ENCODE measurements at places on chromosomes 4 and X.

GRCh38 chrX:50470103-50471031, at the start of gene DGKK:
TSS of gene DGKK (minus strand) at chrX:50470825. CDS start at chrX:50470678, 147 bp downstream.
- no peak for DNase-seq

- no peak for DNase-seq
Measured at GRCh38 chr4:115515772-115516171, 402.4 kb upstream of the NDST4 start.

DNA sequence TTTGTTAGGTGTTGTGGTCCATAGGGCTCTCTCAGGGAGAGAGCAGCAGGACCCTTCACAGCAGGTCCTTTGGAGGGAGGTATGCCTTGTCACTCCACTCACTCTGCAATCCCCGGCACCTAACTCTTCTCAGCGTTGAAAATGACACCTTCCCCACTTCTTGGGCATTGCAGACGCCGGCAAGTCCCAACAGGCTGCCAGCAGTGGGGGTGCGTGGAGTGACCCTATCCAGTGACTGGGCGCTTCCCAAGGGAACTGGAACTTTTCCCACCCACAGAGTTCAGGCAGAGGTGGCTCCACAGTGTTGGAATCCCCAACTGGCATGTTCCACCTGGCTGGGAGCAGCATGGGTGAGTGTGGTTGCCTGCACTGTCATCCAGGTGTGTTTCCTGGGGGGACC, 705.1 kb upstream of the FRG1 start:
- no peak for DNase-seq

GRCh38 chr4:168631241-168632162, 134.7 kb downstream of the PALLD start:
- no peak for DNase-seq

DNA sequence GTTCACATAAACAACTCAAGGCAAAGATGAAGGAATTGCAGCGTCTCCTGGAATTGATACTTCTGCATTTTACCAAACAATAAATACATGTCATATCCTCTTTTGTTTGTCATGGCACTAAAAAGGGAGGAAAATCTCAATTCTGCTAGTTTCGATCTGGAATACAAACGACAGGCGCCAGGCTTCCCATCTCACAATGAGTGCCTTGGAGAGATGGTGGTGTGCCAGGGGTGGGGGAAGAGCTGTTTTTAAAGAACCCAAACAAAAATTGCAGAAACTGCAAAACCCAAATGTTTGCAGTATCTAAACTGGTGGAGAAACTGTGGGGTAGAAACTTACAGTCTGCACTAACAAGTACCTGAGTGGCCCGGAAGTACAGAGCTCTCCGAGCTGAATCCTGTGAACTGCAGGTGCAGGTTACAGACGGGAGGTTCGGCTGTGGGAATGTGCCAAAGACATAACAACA, 53.0 kb upstream of the KLF3 start:
- no peak for DNase-seq

- DNase-seq, result no peak
Measured at GRCh38 chr4:1583859-1584258, 100.3 kb downstream of the FAM53A start.

- DNase-seq, result no peak
Measured at GRCh38 chr4:3845094-3845743, 79.0 kb downstream of the ADRA2C start.

- peak; percentile 78 for DNase-seq
Measured at GRCh38 chrX:136496764-136497555, 432 bp upstream of the HTATSF1 start.

DNA sequence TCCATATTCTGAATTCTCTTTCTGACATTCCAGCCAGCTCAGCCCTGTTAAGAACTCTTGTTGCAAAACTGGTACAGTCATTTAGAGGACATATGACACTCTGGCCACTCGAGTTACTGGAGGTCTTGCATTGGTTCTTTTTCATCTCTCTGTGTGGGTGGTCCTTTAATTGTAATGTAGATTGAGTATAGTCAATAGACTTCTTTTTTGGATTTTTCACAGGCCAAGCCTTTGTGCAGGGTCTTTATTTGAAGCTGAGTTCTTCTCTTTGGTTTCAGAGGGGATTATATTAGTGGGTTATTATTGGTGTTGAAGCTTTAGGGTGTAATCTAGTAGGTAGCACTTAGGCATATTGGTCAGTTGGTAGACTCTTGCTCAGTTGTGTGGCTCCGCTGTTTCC, 118.0 kb upstream of the GIMD1 start:
- DNase-seq, result no peak

DNA sequence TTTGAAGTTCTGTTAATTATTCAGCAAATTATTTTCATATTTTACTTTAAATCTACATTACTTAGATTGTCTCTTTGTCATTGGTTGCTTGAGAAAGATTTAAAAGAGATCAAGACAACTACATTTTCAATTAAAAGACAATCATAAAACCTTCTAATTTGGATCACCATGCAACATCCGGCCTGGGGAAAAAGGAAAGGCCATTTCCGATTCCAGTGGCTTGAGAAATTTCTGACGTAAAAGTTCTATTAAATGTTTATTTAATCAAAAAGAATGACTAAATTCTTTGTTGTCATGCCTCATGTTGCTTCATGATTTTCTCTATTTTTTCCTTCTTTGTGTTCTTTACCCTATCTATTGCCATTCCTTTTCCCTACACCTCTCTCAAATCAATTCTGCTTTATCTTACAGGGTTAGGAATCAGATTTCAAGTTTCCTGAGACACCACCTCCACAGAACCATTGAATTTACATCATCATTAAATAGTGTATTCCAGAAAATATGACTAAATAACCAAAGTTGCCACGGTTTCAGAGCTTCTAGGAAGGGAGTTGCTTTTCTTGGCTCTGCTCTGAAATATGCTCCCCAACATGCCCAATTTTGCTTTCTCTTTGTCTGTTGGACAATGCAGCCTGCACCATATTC, 124.6 kb upstream of the ACSL4 start:
- DNase-seq, result no peak

- no peak for DNase-seq
Measured at GRCh38 chrX:46626566-46626965, 53.0 kb downstream of the CHST7 start.

DNA sequence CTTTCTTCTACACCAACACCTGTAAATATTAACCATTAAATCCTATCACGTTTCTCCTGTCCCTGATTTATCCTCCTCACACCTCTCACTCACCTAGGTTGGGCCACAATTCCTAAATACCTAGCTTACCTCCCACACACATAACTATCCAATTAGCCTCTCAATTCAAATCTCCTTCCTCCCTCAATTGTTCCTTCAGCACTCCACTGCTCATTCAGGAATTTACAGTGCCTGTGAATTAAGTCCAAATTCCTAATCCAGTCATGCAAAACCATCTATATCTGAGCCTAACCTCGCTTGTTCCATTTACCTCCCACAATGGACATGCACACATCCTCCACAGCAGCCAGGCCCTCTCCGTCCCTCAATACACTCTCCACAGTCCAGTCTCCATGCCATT, 17.5 kb downstream of the ANXA5 start:
- DNase-seq, result no peak

- DNase-seq, result no peak
Measured at GRCh38 chr4:142480244-142480643, 365.9 kb downstream of the INPP4B start.

DNA sequence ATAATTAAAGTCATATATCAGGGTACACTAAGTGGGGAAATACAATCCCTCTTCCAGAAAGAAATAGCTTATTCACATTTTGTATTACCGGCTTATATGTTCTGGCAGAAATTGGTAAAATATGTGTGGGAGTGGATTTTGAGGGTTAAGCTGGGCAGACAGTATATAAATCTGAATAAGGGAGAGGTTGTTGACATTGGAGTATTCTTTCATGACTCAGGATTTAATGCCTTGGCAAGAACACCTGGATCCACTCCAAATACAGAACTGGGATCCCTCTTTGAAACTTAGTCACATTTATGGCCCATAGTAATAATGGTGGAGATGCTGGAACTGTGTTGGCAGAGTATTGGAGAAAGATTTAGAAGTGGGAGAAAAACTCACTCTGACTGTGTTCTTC, 54.3 kb upstream of the TET2 start:
- DNase-seq, result no peak

DNA sequence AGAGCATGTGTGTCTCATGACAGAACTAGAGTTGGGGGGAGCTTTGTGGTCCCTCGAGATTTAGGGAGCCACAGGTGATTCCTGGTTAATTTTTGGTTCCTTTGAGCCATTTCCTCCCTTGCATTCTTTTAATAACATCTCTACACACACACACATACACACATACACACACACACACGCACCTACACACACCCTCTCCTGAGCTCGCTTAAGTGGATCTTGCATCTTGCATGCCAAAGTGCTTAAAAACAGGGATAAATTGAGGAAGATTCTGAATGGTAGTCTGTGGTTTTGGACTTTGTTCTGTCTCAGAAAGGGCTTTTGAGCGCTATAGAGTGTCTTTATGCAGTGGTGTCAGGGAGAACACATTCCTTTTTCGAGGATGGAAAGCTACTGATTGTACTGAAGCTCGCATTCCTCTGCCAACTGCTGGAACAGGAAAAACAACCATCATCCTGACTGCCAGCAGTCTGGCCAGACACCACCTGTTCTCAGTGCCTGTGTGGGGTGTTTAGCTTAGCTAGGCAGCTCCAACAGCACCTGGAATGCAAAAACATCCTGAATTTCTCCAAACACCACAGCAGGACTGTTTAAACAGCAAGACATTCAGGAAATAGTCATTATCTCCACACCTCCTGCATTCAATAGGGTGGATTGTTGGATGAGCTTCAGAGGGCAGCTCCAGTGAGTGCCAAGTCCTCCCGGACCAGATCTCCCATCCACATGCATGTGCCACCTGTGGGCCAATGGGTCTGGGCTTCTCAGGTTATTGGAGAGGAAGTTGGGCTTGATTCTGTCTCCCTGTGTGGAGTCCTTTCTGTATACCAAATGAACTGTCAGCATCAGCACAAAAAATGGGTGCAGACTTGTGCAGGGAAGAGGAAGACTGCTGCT, 21.9 kb upstream of the IGFBP7 start:
- no peak for DNase-seq

DNA sequence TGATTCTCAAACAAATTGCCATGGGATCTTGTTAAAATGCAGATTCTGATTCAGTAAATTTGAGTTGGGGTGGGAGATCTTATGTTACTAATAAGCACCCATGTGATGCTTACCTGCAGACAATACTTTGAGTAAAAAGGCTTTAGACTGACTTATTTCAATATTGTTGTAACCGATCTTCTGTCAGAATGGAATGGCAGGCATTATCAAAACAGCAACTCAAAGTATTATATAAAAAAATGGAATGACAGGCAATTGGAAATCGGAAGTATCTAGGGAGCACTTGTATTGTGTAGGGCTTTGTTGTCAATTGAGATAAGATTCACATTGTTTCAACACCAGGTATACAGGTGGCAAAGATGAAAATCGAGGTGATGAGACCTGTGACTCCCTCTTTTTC, 67.5 kb downstream of the C4orf33 start:
- no peak for DNase-seq

GRCh38 chrX:134664202-134664601, 5.9 kb upstream of the PLAC1 start:
- no peak for DNase-seq

DNA sequence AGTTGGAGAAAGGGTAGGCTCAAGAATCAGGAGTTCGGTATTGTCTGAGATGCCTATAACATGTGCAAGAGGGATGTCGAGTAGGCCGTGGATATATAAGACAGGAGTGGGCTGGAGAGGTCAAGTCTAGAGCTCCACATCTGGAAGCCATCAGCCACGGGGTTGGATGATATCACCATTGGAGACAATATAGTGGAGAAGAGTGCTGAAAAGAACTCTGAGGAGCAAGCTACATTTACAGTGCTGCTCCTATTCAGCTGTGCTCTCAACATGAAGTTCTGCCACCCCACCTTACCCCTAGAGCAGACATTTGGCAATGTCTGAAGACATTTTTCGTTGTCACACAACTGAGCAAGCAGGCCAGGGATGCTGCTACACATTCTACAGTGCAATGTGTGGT, 20.9 kb upstream of the PLAC1 start:
- DNase-seq, result no peak

- DNase-seq, result no peak
Measured at GRCh38 chr4:55074386-55074785, 51.0 kb downstream of the KDR start.

GRCh38 chr4:131309628-131310027, 1839.5 kb upstream of the PCDH10 start:
- no peak for DNase-seq

- no peak for DNase-seq
Measured at GRCh38 chr4:44160776-44161367, 287.7 kb downstream of the KCTD8 start.

DNA sequence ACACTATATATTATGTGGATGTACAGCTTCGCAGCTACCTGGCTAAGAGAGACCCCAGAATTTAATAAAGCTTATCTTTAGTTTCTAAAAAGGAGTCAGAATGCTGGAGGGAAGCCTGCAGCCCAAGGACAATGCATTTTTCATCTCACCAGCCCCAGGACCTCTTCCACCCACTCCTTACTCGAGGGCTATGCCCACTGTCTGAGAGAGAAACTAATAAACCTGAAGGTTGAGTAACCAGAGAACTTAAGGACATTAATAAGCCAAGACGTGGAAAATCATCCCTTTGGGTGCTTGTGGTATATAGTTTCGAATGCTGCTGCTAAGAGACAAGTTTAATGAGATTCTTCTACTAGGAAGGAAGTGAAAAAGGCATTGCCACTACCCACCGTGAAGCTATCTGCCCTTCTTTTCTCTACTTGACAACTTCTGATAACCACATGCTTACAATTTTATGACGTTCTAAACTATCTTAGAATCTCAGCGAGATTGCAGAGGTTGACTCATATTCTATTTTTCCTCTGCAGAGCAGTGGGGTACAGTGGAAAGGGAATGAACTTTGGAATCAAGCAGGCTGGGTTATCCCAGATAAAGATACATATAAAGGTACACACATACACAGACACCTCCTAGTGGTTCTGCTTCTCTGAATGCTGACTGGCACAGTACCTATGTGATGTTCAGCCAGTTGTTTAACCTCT, 3.3 kb downstream of the RELL1 start:
- DNase-seq, result no peak

GRCh38 chr4:151436093-151436518, 27.1 kb downstream of the FHIP1A start:
- DNase-seq, result no peak

- DNase-seq, result no peak
Measured at GRCh38 chr4:8182858-8183725, 16.0 kb upstream of the SH3TC1 start.

GRCh38 chrX:19799319-19800182, 87.8 kb downstream of the SH3KBP1 start:
- peak; percentile 74 for DNase-seq

DNA sequence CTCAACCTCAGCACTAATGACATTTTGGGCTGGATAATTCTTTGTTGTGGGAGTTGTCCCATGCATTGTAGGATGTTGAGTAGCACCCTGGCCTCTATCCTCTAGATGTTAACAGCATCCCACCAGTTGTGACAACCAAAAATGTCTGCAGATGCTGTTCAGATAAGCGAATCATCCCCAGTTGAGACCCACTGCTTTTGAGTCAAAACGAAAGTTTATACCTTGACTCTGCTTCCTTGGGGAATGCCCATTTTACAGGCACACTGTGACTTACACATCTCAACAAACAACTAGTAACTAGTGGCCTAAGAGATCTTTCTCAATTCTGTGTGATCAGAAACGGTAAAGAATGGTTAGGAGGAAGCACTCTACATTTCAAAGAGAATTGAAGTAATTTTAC, 37.0 kb downstream of the SEPSECS start:
- DNase-seq, result no peak

Data from natural killer cell (primary cell).